DMS153 (cell line): ENCODE measurements at places on chromosomes 3 and 15.

- no peak for DNase-seq
Measured at GRCh38 chr3:141556034-141556433, 69.2 kb downstream of the RASA2 start.

- DNase-seq, result no peak
Measured at GRCh38 chr15:70246623-70247220, 149.0 kb upstream of the TLE3 start.

GRCh38 chr3:185353823-185354614 lies 8.9 kb upstream of the MAP3K13 start:
- peak; percentile 85 for DNase-seq

DNA sequence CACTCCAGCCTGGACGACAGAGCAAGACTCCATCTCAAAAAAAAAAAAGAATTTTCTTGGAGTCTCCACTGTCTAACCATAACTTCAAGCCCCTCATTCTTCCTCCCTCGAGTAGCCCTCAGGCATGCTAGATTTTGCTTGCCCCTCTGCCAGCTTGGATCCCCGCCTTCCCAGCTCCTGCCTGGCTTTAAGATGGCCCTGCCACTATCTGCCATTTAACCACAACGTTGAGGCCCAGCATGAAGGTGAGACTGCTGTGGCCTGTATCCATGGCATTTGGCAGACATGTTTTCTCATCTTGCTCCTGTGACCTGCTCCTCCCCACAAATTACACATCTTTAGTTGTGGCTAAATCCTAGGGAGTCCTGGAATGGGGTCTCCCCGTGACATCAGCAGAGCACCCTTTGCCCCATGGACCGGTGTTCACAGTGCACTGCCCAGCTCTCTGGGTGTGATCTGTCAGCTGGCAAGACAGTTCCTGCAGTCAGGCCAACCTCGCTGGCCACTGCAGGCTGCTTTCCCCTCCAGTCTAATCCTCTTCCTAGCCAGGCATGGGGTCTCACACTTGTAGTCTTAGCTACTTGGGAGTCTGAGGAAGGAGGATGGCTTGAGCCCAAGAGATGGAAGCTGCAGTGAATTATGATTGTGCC lies 10.4 kb downstream of the VPS18 start:
- no peak for DNase-seq

GRCh38 chr15:32844118-32844711 lies 126.4 kb downstream of the GREM1 start:
- DNase-seq, result no peak

- no peak for DNase-seq
Measured at GRCh38 chr3:138124706-138125355, 7.4 kb downstream of the A4GNT start.

DNA sequence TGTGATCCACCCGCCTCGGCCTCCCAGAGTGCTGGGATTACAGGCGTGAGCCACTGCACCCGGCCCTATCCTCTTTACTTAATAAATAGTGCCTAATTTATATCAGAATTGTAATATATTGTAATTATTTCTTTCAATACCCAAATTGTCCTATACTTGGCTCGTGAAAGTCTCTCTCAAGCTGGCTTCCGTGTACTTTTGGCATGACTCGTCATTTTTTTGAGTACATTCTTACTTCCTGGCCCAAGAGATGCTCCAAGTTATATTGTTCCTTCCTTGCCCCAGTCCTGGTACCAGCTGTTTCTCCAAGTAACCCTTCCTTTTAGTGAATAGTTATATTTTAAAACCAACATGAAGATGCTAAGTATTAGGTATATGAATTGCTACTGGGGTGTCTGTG lies 366.7 kb downstream of the LSAMP start:
- DNase-seq, result no peak

- DNase-seq, result no peak
Measured at GRCh38 chr3:30751610-30752299, 142.7 kb downstream of the GADL1 start.

DNA sequence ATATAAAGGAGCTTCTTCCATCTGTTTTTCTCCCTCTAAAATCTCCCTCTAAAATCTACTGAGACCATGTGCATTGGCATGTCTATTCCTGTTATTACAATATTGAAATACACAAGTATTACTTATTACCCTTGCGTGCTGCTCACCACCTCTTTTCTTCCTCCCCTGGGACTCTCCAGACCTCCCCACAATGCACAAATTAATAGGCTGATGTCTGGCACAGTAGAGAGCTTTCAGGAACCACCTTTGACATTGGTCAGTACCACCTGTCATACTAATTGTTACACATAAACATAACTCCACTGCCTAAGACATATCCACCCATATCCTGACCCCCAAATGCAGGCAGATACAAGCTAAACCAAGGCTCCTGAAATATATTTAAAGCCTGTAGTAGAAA lies 722.6 kb downstream of the FHIT start:
- no peak for DNase-seq

GRCh38 chr3:27681249-27681748 lies 40.8 kb downstream of the EOMES start:
- DNase-seq, result peak; percentile 41

- DNase-seq, result no peak
Measured at GRCh38 chr3:81198216-81198615, 563.2 kb downstream of the GBE1 start.

DNA sequence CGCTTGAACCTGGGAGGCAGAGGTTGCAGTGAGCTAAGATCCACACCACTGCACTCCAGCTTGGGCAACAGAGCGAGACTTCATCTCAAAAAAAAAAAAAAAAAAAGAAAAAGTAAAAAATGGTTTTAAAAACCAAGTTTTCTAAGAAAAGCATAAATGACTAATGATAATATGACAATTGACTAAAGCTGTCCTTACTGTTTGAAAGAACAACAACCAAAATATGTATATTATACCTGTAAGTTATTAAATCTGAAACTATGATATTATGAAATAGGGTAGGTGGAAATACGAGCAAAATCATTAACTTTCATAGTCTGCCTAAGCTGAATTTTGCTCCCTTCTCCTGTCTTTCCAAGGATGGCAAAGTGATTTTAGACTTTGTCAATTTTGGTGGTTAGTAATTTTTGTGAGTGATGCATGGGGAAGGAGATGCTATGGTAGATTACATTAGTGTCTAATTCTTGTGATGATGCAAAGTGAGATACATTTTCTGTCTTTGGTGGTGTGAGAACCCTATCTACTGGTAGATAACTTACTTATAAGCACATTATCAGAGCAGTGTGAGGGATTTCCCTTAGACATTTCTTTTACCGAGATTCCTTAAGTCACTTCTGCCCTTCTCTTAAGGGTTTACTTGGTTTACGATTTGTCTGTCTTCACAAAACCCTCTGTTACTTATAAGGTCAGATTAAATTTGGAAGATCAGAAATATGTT lies 10.6 kb upstream of the CHD2 start:
- no peak for DNase-seq

- no peak for DNase-seq
Measured at GRCh38 chr3:177778633-177779032, 581.4 kb upstream of the TBL1XR1 start.

- no peak for DNase-seq
Measured at GRCh38 chr3:179884136-179884535, 152.6 kb downstream of the PEX5L start.

GRCh38 chr3:126314790-126315658 lies 42.2 kb downstream of the KLF15 start:
- no peak for DNase-seq

GRCh38 chr15:94666553-94666952 lies 435.2 kb downstream of the MCTP2 start:
- DNase-seq, result no peak

GRCh38 chr15:40062816-40063562 lies 24.0 kb upstream of the SRP14 start:
- no peak for DNase-seq

DNA sequence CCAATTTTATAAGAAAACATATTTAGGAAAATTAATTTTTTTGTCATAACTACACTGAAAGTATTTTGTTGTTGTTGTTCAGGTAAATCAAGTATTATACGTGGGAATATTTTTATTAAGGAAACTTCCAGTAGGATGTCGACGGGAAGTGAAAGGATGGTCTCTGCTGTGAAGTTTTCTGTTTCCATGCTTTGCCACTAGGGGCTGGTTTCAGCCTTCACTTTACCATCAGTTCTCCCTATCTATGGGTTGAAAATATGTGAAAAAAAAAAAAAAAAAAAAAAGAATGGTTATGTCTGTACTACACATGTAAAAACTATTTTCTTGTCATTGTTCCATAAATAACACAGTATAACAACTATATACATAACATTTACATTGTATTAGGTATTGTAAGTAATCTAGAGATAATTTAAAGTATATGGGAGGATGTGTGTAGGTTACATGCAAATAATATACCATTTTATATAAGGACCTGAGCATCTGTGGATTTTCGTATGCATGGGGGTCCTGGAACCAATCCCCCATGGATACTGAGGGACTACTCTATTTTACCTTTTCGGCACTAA lies 136.7 kb downstream of the SMAD6 start:
- no peak for DNase-seq

GRCh38 chr3:45272828-45273470 lies 46.9 kb upstream of the TMEM158 start:
- peak; percentile 40 for DNase-seq

GRCh38 chr15:25670025-25670554 lies 193.0 kb downstream of the ATP10A start:
- DNase-seq, result no peak

- no peak for DNase-seq
Measured at GRCh38 chr3:122497425-122497824, 17.3 kb downstream of the KPNA1 start.

GRCh38 chr3:55923207-55923606 lies 436.1 kb upstream of the WNT5A start:
- no peak for DNase-seq

GRCh38 chr3:12178091-12178820 lies 19.5 kb upstream of the TIMP4 start:
- DNase-seq, result no peak

DNA sequence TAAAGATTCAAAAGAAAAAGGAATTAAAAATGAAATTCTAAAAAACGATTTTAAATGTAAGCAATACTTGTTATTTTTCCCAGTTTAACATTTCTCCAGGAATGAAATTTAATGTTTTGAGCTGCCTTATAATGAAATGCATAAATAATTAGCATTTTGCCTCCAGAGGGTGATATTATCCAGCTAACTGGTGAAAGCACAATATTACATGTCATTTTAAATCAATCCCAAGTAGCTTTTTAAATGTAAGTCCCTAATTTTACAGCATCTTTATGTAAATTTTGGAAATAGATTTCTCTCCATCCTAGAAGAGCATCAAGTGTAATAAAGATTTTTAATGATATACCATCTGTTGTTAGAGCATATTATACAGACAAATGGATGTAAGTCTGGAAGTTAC lies 139.1 kb upstream of the P2RY1 start:
- no peak for DNase-seq

- DNase-seq, result no peak
Measured at GRCh38 chr15:66053991-66054390, 184.7 kb downstream of the RAB11A start.

DNA sequence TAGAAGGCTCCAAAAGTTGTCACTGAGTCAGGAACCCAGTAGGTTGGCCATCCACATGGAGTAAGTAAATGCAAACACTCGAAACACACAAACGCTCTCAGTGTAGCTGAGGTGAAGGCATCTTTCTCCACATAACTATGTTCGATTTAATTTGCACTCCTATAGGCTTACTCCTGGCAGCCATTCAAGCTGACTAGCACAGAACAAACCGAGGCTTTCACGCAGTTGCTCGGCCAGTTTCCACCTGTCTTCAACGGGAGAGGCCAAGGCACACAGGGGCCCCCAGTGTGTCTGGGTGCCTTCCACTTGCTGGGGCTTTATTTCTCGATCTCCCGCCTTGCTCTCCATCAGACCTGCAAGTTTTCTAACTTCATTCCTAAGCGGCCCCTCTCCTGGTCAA lies 18.9 kb downstream of the RGMA start:
- no peak for DNase-seq

GRCh38 chr3:71657831-71658530 lies 67.2 kb downstream of the EIF4E3 start:
- DNase-seq, result peak; percentile 91

DNA sequence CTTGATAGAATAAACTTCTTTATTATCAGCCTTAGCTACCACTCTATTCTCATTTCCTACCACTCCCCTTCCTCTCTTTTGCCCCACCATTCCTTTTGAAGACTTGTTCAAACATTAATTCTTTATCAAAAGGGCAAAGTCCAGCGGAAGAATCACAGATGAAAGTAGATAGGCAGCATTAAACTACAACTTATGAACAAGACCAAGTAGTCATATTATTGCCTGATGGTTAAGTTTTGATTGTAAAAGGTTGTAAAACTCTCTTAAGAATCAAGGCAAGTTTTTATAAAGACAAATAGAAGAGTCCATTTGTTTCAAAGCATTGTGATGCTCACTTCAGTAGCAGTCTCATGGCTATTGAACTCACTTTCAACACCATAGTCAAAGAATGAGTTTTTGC lies 22.4 kb upstream of the TGFBR2 start:
- no peak for DNase-seq

GRCh38 chr3:157142315-157142714 lies 17.6 kb downstream of the CCNL1 start:
- DNase-seq, result peak; percentile 28

GRCh38 chr3:16723978-16724377 lies 118.8 kb upstream of the DAZL start:
- DNase-seq, result no peak

DNA sequence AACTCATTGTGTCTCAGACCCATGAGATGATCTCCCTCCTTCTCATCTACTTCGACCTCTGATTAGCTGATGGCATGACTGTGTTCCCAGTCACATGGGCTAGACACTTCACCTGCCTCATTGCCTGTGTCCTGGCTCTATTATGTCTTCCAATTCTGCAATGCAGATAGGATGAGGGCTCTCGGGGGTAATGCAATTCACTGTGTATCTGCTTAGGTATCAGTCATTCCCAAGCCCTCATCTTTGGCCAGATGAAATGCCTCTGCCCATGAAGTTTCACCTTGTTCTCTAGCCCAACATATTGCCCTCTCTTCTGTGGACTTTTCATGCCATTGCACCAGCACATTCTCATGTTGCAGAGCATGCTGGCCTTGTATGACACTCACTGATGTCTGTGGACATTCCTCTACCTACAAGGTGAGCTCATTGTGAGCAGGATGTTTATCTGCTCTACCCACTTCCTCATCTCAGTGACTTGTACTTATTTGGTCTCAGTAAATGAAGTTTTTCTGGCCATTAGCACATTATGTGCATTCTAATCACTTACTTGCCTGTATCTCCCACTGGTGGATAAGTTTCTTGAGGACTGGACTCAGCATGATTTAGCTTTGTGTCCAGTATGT lies 32.3 kb downstream of the MOBP start:
- DNase-seq, result no peak

DNA sequence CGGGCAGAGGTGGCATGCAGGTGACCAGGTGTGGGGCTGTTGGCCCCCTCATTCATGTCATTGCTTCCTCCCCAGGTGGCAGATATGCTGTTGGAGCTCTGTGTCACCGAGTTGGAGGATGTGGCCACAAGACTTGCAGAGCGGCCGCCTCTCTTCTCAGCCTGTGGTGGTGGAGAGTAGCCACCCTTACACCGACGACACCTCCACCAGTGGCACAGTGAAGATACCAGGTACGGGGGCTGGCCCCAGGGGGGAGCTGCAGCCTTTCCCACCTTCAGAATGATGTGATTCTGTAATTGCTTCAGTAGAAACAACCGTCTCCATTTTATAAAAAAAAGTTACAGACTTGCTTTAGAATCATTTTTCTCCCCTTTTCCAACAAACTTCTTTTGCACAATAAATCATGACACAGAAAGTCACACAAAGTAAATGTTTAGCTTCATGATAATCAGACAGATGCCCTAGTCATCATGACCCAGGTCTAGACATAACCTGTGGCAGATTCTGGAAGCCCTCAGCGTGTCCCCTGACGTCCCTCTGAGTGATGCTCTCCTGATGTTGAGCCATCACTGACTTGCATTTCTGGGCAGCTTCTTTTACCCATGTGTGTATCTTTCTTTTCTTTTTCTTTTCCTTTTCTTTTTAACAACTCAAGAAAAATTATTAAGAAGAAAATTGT lies 76.0 kb upstream of the FAN1 start:
- DNase-seq, result no peak
